ENCODE measurements at places on chromosomes 4 and X. TPM values are rescaled to one million over a fixed set of nuclear protein-coding genes. Genes with fewer than 3 reads are reported as not detected.

SULT1B1 gene
- total RNA-seq: not detected

CTAG1A gene
- total RNA-seq: not detected

CXCL11 gene
- total RNA-seq: 0.26 TPM

BEX5 gene
- not detected for total RNA-seq

MTNR1A gene
- not detected for total RNA-seq

PLXNA3 gene
- not detected for total RNA-seq

TEX13D gene
- 0.45 TPM for total RNA-seq

ESX1 gene
- 0.24 TPM for total RNA-seq

Data from SK-MEL-5 (cell line).